ENCODE measurements at places on chromosomes 2 and 18. TPM values are rescaled to one million over a fixed set of nuclear protein-coding genes. Genes with fewer than 3 reads are reported as not detected.

NCKAP5 gene
- total RNA-seq: not detected

FNDC4 gene
- total RNA-seq: not detected

CCDC141 gene
- total RNA-seq: 2.1 TPM

ONECUT2 gene
- total RNA-seq: not detected

DNA sequence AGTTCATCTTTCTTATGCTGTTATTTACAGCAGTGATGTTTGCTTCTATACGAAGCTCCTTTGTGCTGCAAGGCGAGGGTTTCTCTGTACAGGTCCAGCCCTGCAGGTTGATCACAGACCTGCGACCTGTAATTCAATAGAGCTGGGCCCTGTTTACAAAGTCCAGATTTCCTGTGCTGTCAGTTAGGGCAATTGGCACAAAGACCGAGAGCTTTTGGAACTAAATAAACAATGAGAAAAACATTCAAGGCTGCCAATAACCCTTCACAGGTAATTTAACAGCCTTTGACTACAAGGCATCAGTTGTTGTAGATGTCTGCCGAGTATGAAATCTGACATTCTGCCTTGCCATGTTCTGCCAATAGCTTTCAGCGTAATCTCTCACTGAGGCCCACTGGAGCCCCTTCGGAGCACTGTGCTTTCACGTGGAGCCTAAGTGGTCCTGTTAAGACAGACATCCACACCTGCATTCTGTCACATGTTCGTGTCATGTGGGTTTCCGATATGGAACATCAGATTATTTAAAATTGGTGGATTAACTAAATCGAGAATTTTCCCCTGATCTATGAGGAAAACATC is 232.5 kb downstream of the PTGR3 start:
- ATAC-seq: no peak

GRCh38 chr2:170215021-170215420 is 37.1 kb downstream of the MYO3B start:
- no peak for ATAC-seq

DNA sequence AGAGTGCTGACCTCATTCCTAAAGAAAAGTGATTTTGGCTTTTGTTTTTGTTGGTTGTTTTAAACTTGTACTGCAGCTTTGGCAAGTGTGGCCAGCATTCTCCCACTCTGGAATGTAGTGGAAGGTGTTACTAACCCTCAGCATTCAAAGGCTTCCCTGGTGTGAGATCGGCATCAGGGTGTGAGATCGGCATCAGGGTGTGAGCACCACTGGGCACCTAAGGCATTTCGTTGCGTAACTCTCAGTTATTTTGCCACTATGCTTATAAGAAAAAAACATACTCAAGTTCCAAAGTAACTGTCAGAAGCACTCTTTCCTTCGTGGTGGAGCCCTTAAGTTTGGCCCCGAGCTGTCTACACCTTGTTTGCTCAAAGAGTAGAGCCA is 1.7 kb downstream of the CYBRD1 start:
- no peak for ATAC-seq

- ATAC-seq: peak; percentile 85
These were observed 198.2 kb downstream of the PRKCE start for GRCh38 chr2:45849491-45850283.

DNA sequence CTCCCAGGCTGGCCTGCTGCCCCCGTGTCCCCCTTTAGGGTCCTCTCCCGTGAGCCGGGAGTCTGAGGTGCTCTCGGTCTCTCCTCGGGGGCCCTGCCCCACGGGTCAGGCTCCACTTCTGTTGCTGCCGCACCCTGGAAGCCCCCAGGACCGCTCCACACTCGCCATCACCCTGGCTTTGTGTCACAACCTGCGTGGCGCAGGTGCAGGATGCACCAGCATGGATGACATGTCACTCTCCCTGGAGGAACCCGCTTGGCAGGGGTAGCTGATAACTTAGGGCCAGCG is 10.8 kb upstream of the ARHGEF4 start:
- no peak for ATAC-seq

DNA sequence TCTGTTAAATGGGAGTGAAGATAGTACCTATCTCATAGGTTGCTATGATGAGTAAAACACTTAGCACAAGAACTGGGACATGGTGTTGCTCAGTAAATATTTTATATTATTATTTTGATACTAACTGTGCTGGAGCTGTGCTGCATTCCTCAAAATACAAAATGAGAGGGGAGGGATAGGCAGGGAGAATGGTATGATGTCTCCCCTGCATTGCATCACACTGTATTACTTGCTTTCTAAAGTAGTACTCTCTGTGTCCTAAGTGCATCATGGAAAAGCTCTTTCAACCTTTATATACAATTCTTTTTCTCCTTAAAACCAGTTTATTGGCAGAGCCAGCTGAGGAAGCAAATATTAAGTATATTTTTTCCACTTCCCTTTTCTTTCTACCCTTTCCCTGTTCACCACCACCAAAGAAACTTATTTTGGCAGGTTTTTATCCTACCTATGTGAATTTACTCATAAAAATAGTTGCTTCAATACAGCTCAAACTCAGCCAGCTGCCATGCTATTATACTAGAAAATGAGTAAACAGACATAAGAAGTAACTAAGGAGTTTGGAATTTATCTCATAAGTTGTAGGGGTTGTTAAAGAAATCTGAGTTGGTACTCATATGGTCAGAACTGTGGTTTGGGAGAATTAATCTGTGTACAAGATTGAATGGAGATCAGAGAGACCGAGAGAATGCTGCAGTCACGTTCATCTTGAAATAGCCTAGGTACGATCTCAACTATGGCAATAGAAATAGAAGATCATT is 60.3 kb downstream of the EHBP1 start:
- no peak for ATAC-seq

Data from activated T-helper 17 cell treated with anti-CD3 and anti-CD28 coated beads, Interleukin-2, amount 50 U/mL, for 72 hours (primary cell).